ENCODE measurements at places on chromosomes 2 and 18.

- no peak for DNase-seq
These were observed 827.6 kb downstream of the RNF144A start for GRCh38 chr2:7744827-7745226.

DNA sequence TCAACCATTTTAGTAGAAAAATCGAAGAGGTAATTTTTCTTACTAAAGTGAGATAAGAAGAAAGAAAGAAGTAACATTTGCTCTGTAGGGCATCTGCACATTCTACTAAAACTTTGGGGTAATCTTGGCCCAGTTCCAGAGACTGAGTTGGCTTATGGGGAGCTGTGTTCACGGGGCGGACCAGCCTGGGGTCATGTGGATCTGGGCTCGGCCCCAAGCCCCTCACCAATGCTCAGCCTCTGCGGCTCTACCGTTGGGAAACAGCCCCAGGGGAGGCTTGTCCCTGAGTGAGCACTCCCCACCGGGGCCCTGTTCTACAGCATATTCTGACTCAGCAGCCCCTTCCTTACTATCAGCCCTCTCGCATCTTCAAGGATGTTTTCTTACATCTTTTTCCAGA is 132.3 kb downstream of the RTP5 start:
- no peak for DNase-seq

GRCh38 chr2:84701880-84702279 is 179.0 kb downstream of the TRABD2A start:
- DNase-seq, result peak; percentile 77

DNA sequence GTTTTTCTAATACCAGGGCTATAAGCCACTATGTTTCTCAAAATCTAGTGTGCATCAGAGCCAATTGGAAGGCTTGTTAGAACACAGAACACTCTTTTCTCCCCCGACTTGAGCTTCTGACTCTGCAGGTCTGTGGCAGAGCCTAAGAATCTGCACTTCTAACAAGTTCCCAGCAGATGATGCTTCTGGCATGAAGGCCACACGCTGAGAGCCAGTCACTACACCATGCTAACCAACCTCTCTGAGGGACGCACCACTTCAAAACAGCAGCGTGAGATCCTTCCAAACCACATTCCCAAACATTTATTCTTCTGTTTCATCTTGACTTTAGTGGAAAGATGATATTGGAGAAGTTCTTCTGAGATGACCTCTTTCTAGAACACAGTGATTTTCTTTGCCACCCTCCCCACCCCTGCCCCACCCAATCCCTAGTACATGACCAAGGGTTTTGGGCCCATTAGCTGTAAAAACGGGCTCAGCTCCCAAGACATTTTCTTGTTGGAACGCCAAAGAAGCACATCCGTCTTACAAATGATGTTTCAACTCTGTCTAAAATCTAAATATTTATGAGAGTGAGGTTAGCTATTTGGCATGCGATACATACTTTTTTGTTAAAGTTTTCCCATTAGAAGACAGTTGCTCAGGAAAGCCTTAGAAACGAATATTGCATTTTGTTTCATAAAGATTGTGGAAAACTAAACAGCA is 391.9 kb downstream of the TMEM182 start:
- DNase-seq, result no peak

- no peak for DNase-seq
These were observed 199.2 kb downstream of the TNS1 start for GRCh38 chr2:217803653-217803960.

DNA sequence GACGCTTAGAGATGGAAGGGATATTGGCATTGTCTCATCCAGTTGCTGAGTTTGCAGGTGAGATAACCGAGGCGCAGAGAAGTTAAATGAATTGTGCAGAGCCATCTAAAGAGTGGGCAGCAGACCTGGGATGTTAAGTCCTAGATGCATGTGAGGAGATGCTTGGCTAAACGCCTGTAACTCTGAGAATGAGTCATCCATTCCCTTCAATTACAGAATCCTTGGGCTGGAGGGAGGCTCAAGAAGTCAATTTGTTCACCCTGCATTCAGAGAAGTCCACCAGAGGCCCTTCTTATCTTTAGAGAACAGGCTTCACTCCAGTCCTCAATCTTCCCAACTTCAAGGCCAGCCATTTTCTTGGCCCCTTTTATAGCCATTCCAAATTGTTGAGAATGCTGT is 1.6 kb downstream of the EHD3 start:
- DNase-seq, result peak; percentile 83

DNA sequence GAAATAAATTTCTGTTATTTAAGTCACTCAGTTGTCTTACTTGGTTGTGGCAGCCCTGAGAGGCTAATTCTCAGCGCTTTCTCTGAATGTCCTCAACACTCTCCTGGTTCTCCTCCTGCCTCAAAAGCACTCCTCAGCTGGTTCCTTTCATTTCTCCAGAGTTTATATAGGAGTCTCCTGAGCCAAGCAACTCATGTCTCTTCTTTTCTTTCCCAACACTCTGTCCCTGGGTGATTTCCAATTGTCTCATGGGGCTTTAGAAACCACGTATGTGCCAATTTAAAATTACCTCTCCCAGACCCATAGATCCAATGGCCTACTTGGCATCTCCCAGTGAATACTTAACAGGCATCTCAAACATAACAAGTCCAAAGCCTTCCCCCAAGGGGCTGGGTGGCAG is 184.3 kb downstream of the TTC32 start:
- no peak for DNase-seq

All from fibroblast of villous mesenchyme (primary cell).